ENCODE measurements at places on chromosomes 16 and 17.

GRCh38 chr16:27177031-27177774, 26.1 kb upstream of the KDM8 start:
- DNase-seq = no peak

DNA sequence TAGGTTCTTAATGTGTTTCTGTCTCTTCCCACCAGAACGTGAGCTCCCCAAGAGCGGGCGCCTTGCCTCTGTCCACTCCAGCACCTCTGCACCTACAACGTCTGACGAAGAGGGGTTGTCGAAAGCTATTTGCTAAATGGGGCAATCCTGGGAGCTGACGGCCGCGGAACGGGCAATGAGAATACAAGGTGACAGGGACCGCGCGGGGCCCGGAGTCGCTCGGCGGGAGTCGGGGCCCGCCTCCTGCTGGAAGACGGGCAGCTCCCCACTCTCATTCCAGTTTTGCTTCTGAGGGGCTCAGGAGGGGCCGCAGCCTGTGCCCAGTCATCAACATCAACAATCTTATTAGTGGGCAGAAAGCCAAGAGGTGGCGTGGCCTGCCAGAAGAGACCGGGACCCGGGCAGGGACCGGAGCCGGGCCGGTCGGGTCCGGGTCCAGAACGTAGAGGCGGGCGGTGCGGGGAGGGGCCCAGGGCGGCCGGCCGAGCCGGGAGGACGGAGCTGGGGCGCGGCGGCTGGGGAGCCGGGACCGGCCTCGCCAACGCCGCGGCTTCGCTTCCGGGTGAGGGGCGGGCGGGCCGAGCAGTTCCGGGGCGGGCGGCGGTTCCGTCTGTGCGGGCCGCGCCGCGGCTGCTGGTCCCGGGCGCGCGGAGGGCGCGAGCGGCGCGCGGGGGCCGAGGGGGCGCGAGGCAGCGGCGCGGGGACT, at the start of gene MOSMO:
Gene MOSMO (plus strand): TSS at position 603 of the 706 bp plus-strand sequence. CDS start 191 bp downstream, outside the sequence.
- DNase-seq = peak; percentile 71

DNA sequence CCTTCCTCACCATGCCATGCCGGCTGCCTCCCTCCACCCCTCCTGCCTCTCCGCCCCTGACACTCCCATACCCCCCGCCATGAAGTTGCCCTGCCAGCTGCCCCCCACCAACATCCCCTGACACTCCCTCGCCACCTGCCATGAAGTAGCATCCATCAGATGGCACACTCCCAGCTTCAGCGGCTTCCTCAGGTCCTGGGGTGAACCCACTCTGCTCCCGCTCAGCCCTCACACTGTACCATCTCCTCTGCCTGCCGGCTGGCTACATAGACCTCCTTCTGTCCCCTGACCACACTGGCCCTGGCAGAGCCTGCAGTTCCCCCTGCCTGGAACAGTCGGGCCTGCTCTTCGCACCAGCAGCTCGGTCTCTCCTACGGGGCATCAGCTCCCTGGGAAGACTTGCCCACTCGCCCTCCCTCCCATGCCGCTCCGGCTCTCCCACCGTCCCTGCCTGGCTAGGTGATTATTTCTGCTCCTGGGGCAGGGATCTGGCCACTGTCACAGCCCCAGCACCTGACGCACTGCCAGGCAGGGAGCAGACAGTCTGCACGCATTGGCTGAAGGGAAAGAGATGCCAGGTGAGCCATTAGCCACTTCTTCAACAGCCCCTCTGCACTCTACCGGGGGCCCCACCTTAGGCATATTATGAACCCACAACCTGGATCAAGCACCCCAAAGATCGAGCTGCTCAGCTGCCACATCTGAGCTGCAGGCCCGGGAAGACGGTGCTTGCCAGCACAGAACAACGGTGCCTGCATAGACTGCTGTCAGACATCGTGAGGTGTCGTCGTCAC, 9.0 kb downstream of the CANT1 start:
- DNase-seq = no peak

GRCh38 chr17:10149573-10150399, 48.6 kb downstream of the GAS7 start:
- DNase-seq = peak; percentile 50

- peak; percentile 84 for DNase-seq
These were observed at the start of gene EDC4 for GRCh38 chr16:67872631-67873434. Gene EDC4 (plus strand): TSS chr16:67873052. CDS start chr16:67873262, 210 bp downstream.

GRCh38 chr17:48484850-48485249, 46.0 kb downstream of the HOXB1 start:
- DNase-seq = no peak

DNA sequence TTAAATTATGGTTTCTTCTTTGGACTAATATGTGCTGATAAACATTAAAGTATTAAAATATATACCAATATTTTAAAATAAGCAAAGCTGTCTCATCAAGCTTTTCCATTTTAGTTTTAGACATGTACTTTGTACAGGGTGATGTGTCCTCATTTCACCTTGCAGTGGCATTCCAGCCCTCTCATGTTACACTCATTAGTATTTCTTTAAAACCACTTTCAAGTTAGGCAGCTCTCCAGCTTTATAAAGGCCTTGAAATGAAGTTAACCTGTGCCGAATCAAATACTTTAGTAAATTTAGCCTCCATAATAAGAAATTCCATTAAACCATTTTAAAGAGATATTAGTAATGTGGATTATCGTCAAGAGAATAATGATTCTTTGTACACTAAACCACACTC, 107.6 kb upstream of the HLF start:
- no peak for DNase-seq

- no peak for DNase-seq
These were observed 491.0 kb downstream of the CDH13 start for GRCh38 chr16:83117810-83118209.

- DNase-seq = no peak
These were observed 20.4 kb upstream of the GRIN2A start for GRCh38 chr16:10202649-10203048.

DNA sequence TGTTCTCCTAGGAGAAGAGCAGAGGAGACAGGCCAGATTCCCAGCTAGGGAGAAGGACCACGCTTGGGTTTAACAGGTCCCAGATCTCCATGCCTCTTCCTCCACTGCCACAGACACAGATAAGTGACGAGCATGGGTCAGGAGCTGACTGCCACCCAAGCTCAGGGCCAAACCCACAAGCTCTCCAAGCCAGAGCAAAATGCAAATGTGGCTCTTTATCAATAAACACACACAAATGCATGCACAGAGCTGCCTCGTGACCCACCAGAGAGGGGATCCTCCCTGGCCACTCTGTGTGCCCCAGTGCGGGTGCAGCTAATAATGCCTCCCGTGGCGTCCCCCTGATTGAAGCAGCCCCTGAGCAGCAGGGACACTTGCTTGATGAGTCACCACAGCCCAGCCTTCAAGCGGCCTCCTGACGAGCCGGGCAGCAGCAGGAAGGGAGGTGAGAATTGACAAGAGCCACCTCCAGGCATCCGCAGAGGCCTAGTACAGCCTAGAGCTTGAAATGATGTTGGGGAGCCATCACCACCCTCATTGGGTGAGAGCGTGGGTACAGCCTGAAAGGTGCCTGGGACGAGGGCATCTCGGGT, 143.9 kb downstream of the CCDC182 start:
- peak; percentile 26 for DNase-seq

DNA sequence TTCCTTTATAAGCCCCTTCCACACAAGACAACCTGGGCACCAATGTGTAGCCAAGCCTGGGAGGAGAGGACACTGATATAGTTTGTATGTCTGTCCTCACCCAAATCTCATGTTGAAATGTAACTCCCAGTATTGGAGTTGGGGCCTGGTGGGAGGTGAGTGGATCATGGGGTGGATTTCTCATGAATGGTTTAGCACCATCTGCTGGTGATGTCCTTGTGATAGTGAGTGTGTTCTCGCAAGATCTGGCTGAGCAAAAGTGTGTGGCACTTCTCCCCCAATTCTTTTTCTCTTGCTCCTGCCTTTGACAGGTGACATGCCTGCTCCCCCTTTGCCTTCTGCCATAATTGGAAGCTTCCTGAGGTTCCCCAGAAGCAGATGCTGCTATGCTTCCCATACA, 135.8 kb downstream of the USP31 start:
- DNase-seq = no peak

- no peak for DNase-seq
These were observed 15.5 kb upstream of the TMEM94 start for GRCh38 chr17:75440738-75441448.

GRCh38 chr17:38706505-38707216, 1.6 kb downstream of the MLLT6 start:
- peak; percentile 26 for DNase-seq

DNA sequence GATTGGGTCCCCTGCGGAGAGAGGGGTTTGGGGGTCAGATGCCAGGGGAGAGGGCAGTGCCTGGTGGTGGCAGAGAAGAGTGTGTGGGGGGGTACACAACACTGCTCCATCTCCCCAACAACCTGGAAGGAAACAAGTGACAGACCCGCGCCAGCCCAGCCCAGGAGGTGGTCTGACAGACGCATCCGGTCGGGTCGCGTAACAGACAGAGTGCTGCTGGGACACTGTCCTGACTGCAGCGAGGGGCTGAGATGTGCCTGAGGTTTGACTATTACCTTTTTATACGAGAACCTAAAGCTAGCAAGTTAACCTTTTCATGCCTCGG, 16.2 kb downstream of the UNC13D start:
- DNase-seq = no peak

GRCh38 chr17:35496451-35497290, 40.8 kb downstream of the SLFN12L start:
- DNase-seq = no peak

GRCh38 chr16:50980666-50981065, 170.4 kb downstream of the SALL1 start:
- DNase-seq = no peak

DNA sequence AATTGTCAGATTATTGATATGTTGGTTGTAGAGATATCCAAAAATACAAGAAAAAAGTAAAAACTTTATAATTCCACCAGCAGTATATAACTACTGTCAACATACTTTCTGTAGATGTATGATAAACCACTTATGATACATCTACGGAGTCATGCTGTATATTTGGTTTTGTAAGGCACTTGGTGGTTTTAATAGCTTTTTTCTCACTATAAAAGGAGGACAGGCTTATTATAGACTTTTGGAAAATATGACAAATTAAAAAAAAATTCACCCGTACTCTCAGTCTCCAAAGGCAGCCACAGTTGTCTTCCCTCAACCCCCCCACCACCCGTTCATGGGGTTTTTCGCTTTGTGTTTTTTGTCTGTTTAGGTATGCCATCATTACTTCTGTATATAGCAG, 14.8 kb downstream of the RAI1 start:
- no peak for DNase-seq

GRCh38 chr17:31171701-31172100, 76.9 kb downstream of the NF1 start:
- no peak for DNase-seq

- no peak for DNase-seq
These were observed 118.1 kb downstream of the FTO start for GRCh38 chr16:53821957-53822625.

GRCh38 chr17:20992987-20993862, 49.6 kb downstream of the USP22 start:
- peak; percentile 59 for DNase-seq

DNA sequence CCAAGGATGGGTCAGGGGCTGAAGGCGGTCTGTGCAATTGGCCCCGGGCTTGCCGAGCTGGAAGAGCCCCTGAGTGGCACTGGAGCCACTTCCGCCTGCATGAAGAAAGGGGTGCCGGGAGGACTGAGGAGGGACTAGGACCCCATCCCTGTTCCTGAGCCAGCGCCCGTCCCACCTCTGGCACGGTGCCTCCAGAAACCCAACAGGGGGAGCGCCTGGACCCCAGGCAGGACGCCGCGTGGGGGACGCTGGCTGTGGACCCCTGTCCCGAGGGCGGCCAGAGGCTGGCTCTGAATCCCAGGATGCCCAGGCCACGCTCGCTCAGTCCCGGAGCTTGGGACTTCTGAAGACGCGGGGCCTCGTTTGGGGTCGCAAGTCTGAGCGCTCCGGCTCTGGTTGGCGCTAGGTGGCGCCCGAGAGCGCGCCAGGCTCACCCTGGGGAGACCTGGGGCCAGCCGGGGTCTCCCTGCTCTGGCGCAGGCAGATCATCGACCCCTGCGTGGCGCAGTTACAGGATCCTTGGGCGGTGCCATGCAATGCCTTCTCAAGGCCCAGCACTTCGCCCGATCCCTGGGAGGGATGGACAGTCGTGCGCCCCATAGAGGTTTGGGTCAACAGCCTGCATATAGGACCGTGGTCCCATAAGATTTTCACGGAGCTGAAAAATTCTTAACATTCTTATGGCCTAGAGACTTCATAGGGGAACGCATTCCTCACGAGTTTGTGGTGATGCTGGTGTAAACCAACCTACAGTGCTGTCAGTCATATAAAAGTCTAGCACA, 58.5 kb upstream of the CREBBP start:
- peak; percentile 45 for DNase-seq

GRCh38 chr16:88479793-88480760, 27.0 kb downstream of the ZFPM1 start:
- peak; percentile 47 for DNase-seq

All from CD8-positive, alpha-beta memory T cell (primary cell).